ENCODE measurements at places on chromosomes 5 and 9.

DNA sequence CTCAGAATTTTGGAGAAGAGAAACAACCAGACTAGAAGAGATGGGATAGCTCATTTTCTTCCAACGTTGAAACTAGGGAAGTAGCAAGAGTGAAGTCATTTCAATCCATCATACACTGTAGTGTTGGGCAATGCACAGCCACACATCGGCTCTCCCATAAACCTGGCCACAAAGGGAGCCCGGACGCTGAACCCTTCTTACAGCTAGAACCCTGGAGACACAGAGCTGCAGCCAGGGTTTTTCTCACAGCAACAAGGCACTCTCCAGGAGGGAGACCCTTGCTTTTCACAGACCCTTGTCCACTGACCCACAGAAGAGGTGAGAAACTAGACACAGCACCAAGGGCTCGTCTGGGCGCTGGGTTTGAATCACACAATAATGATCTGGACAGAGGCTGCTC is 101.4 kb upstream of the FSTL4 start:
- no peak for DNase-seq

- DNase-seq: no peak
Observed at GRCh38 chr9:137317718-137318511, 15.8 kb upstream of the NRARP start.

DNA sequence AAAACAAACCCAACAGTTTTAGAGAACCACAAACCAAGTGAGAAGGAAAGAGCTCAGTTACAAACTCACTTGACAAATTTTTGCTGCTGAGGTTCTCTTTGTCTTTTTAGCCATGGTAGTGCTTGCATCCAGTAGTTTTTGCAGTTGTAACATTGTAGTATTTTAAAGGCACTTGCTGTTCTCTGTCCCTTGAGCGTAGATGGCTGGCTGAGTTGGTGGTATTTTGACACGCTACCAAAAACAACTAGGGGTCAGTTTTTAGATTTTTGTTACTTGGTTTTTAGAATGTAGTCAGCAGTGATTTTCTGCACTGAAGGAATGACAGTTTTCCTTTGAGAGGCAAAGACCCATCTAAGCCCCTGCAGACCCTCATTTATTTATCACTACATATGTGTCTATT is 58.0 kb downstream of the TLE4 start:
- DNase-seq: no peak

DNA sequence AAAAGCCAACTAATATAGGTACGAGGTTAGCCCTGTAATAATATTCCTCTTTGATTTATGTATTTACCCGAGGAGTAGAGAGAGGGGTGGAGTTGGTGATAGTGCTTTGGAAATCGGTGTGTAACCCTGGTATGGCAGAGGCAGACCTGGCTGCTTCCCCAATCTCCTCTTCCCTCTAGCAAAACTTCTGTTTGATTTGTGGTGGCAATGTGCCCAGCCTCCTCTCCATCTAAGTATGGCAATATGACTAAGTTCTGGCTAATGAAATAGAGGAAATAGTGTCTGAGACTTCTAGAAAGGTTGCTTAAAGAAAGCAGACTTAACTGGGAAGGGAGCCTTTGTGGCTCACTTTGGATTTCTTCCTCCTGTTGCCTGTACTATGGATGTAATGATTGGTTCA is 491.1 kb downstream of the ENC1 start:
- DNase-seq: peak; percentile 25

DNA sequence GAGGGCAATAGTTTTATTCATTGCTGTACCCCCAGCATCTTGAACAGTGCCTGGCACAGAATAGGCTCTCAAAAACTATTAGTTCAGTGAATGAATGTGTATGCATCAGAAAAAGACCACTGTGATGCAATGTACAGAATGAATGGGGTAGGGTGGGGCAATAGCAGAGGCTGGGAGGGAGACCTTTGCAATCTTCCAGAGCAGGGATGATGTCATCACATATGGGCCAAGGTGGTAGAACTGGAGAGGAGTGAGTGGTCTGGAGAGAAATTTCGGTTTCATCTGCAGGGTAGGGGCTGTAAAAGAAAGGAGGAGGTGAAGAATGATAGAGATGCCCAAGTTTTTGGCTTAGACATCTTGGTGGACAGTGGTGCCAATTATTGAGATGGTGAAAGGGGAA is 23.4 kb upstream of the ARAP3 start:
- no peak for DNase-seq
